ENCODE measurements at places on chromosomes 5 and 9.

DNA sequence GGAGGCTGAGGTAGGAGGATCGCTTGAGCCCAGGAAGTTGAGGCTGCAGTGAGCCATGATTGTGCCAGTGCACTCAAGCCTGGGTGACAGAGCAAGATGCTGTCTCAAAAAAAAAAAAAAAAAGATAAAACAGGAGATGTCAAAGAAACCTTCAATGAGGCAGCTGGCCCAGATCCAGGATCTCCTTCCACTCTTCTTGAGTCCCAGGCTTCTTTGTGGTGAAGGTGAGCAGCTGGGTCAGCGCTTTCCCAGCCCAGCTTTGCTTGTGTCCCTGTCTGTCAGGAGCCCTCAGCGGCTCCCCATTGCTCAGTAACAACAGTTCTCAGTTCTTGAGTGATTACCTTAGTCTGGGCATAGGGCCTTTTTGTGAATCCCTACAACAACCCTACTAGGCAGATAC, 69.4 kb upstream of the PSD2 start:
- no peak for DNase-seq

GRCh38 chr5:96772542-96772941, 35.2 kb downstream of the ERAP1 start:
- no peak for DNase-seq

GRCh38 chr5:151880324-151880723, 44.3 kb downstream of the GLRA1 start:
- no peak for DNase-seq

GRCh38 chr5:177419046-177419445, 7.4 kb upstream of the GRK6 start:
- no peak for DNase-seq

GRCh38 chr9:90870621-90871326, 69.2 kb downstream of the SYK start:
- peak; percentile 41 for DNase-seq

GRCh38 chr9:107667231-107668070, 177.9 kb upstream of the KLF4 start:
- no peak for DNase-seq

- DNase-seq, result peak; percentile 44
These were observed 54.5 kb upstream of the FST start for GRCh38 chr5:53425687-53426511.

DNA sequence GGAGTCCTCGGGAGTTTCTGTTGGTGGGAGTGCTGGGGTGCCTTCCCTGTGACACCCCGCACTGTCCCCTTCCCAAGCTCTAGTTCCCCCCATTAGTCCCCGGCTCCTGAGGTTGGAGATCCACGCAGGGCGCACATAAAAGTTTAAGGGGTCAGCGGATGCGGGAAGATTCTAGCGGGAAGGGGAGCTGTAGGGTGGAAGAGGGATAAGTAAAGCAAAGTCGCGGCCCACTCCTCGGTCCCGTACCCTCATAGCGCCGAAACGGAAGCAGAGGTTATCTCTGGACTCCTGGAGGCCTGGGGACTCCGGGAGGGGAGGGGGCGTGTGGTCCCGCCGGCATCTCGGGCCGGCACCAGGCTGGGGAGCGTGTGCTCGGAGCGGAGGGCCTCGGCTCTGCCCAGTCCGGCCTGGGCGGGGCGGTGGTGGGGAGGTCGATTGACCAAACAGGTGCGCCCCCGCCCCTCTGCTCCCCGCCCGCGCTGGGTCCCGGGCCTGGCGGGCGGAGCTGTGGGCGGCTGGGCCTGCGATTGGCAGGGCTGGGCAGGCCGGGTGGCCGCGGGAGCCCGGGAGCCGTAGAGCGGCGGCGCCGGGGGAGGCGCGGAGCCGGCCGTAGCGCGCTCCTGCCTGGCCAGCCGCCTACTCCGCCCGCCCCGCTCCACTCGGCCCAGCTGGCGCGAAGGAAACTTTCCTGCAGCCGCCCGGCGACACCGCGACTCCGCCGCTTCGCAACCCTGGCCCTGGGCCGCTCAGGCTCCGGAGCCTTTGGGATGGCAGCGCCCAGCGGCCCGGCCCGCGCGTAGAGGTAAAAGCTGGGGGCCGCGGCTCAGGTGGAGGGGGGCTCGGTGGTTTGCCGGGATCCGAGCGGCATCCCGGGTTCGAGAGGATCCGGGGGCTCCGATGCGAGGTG, 52.2 kb upstream of the DAB2IP start:
- DNase-seq, result peak; percentile 55

DNA sequence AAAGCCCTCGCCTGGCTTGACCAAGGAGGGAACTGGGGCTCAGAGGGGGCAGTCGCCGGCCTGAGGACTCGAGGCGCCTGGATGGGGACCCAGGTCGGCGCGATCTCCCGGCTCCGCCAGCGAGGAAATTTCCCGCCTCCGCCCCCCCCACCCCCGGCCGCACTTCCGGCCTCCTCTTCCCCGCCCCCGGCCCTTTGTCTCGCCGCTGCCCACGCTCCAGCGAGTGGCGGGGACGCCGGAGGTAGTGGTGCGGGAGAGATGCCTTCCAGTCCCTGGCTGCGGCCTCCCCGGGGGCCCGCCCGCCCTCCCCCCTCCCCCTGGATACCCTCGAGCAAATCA, 448 bp upstream of the GPRIN1 start:
- no peak for DNase-seq

DNA sequence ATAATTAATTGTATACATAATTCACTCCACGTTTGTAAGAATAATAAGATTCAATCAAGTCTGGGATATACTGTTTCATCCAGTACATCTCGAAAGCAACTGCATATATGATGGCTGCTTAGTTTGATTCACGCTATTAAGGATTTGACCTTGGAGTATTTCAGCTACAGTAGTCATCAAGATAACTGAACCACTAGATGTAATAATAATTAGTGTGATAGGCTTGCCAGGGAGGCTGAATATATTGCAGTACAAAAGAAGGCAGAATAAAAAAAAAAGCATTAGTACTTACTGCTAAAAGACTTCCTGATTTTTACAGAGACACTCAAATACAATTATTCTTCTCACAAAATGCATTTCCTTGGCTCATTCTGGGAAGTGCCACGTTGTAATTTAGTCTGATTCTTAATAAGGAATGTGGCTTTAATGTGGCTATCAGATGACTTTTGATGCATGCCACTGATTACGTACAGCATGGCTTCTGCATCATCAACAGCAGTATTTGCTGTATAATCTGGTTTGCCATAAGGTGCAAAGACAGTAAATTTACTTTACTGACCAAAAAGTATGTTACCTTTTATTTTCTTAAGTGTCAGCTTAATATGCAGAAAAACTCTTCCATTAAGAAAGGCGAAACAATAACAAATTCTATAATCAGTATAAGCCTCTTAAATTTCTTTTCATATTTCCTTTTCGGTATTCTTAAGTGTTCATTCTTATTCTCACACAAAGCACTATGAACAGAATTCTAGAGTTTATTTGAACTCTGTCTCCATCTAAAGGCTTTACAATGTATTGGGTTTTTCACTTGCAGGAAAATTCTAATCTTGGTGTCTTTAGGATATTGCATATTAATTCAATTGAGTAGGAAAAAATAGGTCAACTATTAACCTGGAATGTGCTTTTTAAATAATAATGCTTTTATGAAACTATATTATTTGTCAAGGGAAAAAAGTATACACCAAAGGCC, 166.4 kb downstream of the SLF1 start:
- DNase-seq, result no peak

DNA sequence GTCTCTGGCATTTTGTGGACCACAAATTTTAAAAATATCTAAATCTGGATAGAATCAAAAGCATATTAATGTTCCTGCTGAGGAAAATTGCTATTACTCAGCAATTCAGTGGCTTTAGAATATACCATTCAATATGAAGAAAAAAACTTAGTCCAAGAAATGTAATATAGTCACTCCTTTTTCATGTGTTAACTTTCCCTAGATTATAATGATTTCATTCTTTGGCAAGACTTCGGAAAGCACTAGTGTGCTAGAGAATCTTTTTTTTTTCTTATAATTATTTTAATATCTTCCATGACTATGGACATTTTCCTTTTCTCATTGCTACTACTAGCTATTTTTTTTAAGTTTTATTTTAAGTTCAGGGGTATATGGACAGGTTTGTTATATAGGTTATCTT, 102.4 kb upstream of the FAM174A start:
- DNase-seq, result no peak

DNA sequence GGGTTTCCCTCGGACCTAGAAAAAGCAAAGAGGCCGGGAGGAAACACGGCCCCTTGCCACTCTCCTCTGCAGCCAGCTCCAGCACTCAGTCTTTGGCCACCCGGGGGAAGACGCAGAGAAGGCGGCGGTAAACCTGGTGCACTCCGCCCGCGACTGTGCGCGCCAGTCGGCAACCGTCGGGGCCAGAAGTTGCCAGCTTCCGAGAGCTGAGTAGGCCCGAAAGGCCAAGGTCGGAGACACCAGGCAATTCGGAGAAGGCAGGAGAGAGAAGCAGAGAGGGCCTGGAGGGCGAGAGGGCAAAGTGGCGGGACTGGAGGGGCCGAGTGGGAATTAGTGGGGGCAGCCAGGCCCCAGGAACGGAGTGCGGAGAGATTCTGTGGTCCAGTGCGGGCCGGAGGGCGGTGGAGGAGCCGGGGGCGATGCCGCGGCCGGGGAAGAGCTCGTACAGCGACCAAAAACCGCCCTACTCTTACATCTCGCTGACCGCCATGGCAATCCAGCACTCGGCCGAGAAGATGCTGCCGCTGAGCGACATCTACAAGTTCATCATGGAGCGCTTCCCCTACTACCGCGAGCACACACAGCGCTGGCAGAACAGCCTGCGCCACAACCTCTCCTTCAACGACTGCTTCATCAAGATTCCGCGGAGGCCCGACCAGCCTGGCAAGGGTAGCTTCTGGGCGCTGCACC, at the start of gene FOXB2:
Gene FOXB2 (plus strand): TSS at position 420 of the 690 bp plus-strand sequence. CDS start 0 bp downstream, at position 420.
- no peak for DNase-seq

- DNase-seq, result no peak
These were observed 40.3 kb downstream of the CCDC125 start for GRCh38 chr5:69292306-69292705.

- DNase-seq, result no peak
These were observed 96.5 kb upstream of the ERCC6L2 start for GRCh38 chr9:95778957-95779356.

DNA sequence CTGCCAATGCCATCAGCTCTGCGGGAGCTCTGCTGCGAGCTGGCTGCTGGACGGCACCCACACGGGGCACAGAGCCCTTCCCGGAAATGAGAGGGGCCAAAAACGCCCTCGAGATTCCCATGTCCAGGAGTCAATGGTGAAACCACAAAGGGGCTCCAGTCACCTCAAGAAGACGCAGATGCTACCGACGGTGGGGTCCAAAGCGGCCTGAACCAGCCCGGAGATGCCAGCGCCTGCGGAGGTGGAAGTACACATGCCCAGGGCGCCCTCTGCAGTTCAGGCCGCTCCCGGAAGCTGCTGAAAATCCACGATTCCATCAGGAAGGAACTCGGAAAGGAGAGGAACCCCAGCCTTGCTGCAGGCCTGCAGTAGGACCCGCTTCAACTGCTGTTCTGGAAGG, 82.4 kb upstream of the SELENOP start:
- DNase-seq, result peak; percentile 15

DNA sequence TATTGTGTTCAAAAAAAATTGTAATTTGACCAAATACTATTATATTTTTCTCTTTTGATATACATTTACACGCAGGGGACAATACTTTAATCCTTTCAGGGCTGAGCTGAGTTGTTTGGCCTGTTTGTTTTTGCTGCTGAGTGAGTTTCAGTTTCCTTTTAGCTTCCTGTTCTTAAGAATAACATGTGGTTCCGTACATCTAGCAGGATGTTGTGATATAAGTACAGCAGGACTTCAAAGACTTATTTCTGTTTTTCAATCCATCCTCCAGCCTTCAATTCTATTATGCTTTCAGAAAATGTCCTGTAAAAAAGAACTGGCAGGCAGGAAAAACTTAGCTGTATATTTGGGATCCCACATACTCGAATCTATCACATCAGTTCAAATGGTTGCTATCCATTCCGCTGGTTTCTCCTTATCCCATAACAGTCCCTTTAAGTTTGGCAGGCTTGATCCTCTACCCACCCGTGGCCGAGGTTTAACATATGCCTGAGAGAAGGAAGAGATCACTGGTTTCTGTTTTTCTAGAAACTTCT, 1037.3 kb upstream of the ACO1 start:
- no peak for DNase-seq

DNA sequence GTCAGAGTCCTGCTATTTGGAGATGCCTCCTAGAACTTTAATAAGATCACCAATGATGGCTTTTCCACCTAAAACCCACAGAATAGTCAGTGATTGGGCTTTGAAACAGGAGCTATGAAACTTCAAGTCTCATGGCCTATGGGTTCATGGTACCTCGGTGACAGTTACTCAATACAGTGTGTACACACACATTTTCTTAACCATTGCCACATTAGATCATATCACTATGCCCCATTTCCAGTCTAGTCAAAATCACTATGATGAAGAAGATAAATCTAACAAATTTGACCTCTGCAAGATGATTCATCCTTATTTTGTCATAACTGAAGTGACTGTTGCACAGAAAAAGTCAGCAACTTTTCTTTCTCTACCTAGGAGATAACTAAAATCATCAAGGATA, 86.8 kb upstream of the OR13F1 start:
- no peak for DNase-seq

- DNase-seq, result no peak
These were observed 123.1 kb upstream of the PJA2 start for GRCh38 chr5:109532773-109533364.

GRCh38 chr9:104028827-104029226, 65.3 kb upstream of the SMC2 start:
- no peak for DNase-seq

GRCh38 chr9:12413986-12414385, 279.2 kb upstream of the TYRP1 start:
- no peak for DNase-seq

DNA sequence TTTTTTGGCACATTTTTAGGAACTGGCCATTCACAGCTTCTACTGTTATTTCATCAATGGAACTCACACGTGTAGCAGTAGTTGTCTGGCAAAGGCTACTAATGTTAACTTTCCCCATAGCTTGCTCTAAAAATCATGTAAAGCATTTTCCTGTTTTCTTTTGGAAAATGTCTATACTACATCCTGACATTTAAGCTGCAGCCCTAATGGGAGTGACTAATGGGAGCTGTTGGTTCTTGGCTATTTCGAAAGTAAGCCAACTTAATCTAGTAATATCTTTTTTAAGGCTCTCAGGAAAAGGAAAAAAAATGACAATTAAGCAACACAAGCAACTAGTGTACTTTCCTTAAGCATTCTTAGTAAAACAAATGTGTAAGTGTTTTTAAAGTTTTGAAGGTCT, 169.2 kb downstream of the SLC12A2 start:
- no peak for DNase-seq

GRCh38 chr5:134519989-134520388, 5.5 kb upstream of the JADE2 start:
- DNase-seq, result no peak

- DNase-seq, result no peak
These were observed 299.1 kb upstream of the TYRP1 start for GRCh38 chr9:12394105-12394504.

GRCh38 chr5:72586788-72587530, 79.7 kb upstream of the ZNF366 start:
- DNase-seq, result no peak

DNA sequence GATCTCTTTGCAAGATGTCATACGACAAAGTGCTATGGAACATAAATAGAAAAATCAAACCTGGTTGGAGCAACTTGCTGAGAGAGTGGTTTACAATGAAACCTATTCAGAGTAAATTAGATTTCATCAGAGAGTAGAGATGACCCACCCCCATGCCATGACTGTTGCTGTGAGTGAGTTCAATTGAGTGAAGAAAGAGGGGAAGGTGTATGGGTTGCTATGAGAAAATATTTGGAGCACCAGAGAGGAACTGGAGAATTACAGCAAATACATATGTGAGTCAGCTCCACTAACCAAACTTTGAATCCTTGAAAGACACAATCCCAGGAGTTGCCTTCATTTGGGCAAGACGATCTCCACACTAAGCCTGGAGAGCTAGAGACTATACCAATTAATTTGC, 217.2 kb downstream of the RFX3 start:
- no peak for DNase-seq

Data from HAP-1 (cell line).